Endothelial cell of umbilical vein (primary cell): ENCODE measurements at places on chromosomes 1 and 21.

DNA sequence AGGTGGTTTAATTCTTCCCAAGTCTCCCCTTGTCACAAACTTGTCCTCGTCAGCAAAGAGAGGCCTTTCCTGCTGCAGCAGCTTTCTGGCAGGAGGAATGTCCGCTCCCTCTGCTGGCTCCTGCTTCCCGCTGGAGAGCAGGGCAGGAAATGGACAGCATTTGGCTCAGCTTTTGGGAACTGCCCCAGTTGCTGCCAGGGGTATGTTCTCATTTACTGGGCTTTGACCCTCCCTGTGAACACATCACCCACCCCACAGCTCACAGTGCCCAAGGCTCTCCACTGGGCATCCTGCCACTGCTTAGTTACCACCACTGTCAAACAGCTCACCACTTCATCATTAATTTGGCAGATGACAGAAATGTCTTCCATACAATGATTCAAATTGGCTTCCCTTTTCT lies 75.4 kb downstream of the MRPL37 start:
- DNase-seq, result peak; percentile 45

DNA sequence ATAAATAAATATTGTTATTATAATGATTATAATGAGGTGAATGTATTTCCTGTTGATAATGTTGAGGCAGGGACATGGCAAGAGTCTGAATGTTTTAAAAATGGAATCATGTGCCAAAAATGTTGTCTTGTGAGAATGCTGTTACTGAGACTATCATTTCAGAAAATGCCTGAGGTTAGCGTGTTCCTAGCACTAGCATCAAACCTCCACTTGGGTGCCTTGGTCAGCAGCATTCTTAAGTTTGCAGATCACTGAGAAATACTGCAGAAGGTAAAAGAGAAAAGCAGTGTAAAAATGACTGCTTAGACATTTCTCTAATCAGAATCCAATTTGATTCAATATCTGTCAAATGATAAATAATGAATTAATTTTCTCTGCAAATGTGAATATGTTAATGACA lies 50.8 kb downstream of the OLFM3 start:
- DNase-seq, result no peak

GRCh38 chr1:235206533-235207208 lies 45.6 kb upstream of the RBM34 start:
- no peak for DNase-seq

DNA sequence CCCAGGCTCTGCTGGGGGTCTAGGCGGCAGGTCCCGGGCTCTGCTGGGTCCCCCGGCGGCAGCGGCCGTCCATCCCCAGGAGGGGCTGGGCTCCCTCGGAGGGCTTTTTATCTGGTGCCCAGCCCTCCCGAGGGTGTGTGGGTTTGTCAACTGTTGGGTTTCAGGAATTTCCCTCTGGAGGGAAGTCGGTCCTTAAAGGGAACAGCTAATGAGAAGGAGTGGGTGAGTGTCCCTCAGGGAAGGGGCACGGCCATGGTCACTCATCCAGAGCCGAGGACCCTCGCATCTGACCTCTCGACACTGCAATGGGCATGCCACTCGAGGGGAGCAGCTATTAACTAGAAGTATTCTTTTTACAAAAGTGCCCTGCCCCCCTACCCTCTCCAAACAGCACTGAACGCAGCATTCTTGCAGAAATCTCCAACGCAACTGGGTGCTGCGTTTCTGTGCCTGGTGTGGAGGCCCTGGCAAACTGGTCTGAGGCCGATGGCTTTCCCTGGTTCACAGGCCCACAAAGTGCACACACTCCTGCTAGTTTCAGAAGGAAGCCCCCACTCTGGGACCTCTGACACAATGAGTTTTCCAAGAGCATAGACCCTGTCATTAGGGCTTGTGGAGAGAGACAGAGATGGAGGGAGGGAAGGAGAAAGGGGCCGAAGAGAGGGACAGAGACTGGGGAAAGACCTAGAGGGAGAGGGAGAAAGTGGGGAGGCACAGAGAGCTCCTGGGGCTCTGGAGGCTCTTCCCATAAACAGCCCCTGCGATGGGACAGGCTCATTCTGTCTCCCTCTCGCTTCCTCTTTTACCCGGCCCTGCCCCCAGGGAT lies 1.0 kb upstream of the TSPEAR start:
- DNase-seq, result no peak

DNA sequence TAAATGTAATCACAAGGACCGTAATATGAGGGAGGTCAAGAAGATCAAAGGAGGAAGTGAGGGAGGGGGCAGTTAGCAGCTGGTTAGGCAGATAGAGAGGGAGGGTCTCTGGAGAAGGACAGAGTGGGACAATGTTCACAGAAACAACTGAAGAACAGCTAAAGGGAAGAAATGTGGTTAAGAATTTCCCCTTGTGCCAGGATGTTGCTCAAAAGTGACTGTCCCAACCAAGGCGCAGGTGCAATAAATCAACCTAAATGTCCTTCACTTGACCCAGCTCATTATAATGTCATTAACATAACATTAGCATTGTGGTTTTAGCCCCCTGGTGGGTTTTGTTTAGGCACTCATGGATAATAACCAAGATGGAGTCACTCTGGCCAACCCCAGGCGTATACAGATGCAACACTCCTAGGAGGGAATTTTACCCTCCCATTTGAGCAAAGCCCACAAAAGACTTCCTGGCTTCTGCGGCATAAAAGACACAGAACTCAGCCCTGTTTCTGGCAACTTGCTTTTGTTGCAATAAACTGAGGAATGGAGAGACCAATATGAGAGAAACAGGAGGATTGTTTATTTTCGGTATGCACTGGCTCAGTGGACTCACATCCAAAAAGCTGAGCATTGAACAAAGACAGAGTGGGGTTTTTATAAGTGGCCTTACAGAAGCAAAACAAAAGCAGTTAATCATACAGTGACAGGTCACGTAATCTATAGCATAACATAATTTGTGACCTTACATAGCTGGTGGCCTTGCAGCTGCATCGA lies 7.3 kb upstream of the CA6 start:
- peak; percentile 33 for DNase-seq
